RCC 7860 (cell line): ENCODE measurements at places on chromosomes 6 and 20.

- no peak for DNase-seq
These were observed 103.3 kb downstream of the ARHGAP18 start for GRCh38 chr6:129606664-129607063.

- no peak for DNase-seq
These were observed 130.8 kb downstream of the SYCP2 start for GRCh38 chr20:59802471-59803221.

DNA sequence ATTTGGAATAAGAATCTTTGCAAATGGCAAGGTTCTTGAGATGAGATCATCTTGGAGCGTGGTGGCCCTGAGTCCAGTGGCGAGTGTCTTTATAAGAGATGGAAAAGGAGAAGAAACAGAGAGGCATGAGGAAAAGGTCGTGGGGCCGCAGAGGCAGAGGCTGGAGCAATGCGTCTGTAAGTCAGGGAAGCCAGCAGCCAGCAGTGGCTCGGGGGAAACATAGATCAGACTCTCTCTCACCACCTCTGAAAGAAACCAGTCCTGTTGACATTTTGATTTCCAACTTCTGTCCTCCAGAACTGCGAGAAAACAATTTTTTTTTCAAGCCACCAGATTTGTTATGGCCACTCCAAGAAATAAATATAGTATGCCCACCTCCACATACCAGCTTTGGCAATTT, 226.6 kb downstream of the TFAP2C start:
- no peak for DNase-seq

DNA sequence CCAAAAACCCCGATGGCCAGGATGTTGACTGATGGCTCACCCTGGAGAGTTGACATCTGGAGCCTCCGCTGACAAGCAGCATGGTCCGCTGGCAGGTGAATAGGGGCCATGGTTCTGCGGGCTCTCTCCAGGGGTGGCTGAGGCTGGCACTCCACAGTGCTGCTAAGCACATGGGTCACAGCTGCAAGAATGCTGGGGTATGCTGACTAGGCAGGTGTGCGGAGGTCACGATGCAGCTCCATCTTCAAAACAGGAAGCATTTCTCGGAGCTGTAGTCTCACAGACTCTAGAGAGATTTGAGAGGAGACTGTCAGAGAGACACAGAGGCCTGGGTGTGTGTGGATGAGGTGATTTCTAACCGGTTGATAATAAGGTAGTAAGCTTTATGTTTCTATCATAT, 341.6 kb downstream of the NRN1 start:
- DNase-seq, result no peak

GRCh38 chr6:30828027-30828962, 56.0 kb upstream of the DDR1 start:
- DNase-seq, result peak; percentile 56

GRCh38 chr6:32968867-32969684, 682 bp downstream of the BRD2 start:
- DNase-seq, result peak; percentile 43

DNA sequence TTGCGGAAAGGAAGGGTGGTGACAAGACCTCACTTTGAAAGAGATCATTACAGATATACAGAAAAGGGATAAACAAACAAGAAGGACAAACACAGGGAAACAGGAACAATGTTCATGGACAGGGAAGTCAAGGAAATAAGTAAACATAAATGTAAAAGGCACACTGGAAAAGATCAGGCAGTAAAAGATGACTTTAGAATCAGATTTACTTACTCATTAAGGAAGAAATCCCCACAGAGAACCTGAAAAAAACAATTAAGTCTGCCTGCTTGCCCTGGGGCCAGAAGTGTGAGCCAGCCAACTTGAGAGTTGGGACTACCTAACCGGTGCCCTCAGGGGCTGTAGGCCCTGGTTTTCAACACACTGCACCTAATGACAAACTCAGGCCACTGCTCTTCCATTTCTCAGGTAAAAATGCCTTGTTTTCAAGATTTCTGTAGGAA, 1.7 kb downstream of the APMAP start:
- no peak for DNase-seq

- DNase-seq, result no peak
These were observed 24.6 kb downstream of the DST start for GRCh38 chr6:56618050-56618449.

- no peak for DNase-seq
These were observed 29.9 kb upstream of the TRIM27 start for GRCh38 chr6:28953585-28954258.

DNA sequence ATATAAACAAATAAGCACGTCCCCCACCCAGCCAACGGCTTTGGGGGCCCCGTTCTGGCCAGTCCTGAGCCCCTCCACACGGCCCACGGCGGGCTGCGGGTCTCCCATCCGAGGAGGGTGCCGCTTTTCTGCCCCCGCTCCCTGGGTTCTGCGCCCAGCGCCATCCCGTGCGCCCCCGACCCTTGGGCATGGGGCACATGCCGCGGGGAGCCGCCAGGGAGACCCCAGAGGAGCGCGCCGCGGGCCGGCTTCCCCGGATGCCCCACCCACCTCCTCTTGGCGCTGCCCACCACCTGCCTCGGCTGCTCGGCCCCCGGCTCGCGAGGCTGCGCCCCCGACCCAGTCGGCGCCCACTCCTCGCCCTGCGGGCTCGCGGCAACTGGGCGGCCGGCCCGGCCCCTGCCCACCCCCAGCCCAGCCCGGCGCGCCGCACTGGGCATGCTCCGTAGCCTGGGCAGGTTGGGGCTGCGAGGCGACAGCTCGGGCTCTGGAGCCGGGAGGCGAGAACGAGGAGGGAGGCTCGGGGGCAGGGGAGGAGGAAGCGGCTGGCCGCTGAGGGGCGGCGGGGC, 570 bp upstream of the PLCB4 start:
- DNase-seq, result no peak

DNA sequence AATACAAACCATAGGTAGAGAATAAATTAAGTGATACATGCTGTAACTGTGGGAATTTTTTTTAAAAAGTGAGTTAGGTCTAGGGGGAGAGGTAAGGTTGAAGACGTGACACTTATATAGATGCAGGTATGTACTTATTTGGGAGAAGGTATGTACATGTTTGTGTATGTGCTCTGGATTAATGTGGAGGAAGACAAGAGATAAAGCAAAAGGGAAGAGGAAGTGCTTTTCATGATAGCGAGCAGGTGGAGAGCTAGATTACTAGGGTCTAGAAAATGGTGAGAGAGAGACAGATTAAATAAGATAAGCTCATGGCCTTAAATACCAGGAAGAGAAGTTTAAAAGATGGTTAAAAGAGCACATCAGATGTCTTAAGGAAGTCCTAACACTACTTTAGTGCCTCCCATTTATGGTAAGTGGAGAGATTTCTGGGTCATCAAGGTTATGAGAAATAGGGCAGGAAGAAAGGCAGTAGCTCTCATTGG, 92.5 kb downstream of the MAN1A1 start:
- DNase-seq, result no peak

GRCh38 chr6:125818772-125819260, 28.1 kb downstream of the NCOA7 start:
- DNase-seq, result no peak

- no peak for DNase-seq
These were observed 221.2 kb downstream of the LAMA2 start for GRCh38 chr6:129104131-129104530.

- DNase-seq, result no peak
These were observed 39.3 kb downstream of the HUS1B start for GRCh38 chr6:617456-618100.

DNA sequence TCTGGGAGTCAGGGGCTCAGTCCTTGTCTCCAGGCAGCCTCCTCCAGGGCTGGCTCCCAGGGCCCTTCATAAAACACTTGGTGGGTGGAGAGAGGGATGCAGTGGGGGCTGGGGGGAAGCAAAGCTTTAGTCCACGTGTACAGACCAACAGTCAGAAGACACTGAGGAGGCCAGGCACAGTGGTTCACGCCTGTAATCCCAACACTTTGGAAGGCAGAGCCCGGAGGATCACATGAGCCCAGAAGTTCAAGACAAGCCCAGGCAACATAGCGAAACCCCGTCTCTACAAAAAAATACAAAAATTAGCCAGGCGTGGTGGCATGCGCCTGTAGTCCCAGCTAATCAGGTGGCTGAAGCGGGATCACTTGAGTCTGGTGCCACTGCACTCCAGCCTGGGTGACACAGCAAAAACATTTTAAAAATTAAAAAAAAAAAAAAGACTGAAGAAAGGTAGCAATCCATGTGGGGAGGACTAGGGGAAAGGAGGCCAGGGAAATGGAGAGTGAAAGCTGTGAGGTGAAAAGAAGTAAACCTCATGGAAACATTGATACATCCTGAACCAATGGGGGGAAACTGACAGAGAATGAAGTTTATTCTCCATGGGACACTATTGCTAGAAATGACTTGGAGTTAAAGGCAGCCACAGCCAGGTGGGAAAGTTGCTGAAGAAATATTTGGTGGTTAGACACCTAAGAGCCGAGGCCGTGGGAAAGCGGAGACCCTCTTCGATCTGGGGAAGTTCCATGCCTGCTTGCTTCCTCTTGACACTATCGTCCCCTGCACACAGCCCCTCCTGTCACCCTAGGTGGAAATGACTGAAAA, 35.4 kb downstream of the PIM1 start:
- no peak for DNase-seq

- DNase-seq, result no peak
These were observed 13.5 kb downstream of the BEND3 start for GRCh38 chr6:107101686-107102413.

GRCh38 chr6:143270026-143270425, 180.5 kb downstream of the ADAT2 start:
- peak; percentile 17 for DNase-seq

GRCh38 chr6:122817766-122818165, 28.7 kb downstream of the SMPDL3A start:
- peak; percentile 58 for DNase-seq

DNA sequence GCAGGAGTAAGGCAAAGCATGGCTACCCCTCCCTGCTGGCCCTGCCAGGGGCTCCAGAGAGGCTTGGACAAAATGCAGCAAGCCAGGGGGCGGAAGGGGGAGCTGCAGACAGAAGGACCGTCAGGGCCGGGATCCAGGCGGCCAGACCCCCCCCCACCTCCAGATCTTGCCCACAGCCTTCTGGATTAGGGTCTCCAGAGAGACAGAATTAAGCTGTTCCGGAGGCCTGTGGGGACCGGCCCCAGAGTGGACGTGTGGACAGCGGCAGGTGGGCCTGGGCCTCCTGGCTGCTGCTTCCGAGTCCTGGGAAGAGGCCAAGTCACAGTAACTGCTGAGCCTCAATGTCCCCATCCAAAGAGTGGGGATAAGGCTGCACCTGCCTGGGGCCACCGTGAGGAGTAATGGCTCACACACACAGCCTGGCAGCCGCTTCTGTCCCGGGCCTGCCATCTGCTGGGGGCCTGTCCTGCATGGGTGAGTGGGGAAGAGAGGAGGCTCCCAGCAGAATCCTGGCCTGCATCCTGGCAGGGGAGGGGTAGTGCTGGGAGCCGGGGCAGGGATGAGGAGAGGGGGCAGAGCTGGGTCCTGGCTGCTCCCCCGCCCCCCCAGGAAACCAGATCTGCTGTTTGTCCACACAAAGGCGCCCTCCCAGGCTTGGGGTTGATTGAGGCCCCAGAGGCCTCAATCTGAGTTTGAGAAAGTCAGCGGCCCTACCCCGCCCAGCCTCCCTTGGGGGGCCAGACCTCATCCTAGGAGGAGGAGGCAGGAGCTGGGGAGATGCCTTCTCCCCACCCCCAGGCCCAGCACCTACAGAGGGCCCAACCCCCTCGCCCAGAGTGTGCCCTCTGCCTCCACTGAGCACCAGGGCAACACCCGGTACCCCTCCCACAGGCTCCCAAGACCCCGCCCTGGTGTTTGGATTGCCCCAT, 3.9 kb downstream of the LAMA5 start:
- no peak for DNase-seq

DNA sequence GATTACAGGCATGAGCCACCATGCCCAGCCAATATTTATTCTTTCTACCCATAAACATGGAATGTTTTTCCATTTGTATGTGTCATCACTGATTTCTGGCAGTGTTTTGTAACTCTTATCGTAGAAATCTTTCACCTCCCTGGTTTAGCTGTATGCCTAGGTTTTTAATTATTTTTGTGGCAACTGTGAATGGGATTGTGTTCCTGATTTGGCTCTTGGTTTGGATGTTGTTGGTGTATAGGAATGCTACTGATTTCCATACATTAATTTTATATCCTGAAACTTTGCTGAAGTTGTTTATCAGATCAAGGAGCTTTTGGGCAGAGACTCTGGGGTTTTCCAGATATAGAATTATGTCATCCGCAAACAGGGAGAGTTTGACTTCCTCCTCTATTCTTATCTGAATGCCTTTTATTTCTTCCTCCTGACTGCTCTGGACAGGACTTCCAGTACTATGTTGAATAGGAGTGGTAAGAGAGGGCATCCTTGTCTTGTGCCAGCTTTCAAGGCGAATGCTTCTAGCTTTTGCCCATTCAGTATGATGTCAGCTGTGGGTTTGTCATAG, 198.6 kb downstream of the ZDHHC14 start:
- DNase-seq, result no peak

DNA sequence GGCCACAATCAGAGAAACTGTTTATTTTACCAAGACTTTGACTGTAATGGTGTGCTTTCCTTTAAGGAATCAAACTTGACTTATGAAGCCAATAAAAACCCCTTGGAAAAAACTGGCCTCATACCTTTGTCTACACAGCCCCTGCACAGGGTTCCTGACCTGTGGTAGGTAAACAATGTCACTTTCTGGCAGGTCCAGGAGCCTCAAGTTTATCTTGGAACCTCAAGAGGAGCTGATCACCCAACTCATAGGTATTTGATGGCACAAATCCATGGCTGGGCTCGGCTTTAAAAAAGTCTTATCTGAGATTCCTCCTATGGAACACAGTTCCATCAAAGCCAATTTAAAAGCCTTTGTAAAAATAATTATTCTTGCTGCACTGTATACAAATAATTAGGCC, 61.0 kb downstream of the AGPAT4 start:
- no peak for DNase-seq

- DNase-seq, result no peak
These were observed 54.7 kb downstream of the RAB44 start for GRCh38 chr6:36752187-36752885.

DNA sequence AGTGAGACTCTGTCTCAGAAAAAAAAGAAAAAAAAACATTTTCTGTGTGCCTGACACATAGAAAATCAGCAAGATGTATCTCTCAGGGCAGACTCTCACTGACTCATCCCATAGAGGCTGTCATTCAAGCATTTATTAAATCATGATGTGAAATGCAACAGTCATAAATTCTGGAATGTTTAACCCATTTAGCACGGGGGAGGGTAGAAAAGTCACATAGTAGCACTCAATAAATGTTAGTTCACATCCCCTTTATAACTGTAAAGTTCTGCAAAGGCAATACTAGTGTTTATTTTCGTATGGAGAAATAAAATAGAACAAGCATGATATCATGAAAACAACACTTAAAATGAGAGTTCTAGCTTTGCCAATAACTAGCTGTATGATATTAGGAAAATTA, 15.5 kb upstream of the CARMIL1 start:
- peak; percentile 46 for DNase-seq

DNA sequence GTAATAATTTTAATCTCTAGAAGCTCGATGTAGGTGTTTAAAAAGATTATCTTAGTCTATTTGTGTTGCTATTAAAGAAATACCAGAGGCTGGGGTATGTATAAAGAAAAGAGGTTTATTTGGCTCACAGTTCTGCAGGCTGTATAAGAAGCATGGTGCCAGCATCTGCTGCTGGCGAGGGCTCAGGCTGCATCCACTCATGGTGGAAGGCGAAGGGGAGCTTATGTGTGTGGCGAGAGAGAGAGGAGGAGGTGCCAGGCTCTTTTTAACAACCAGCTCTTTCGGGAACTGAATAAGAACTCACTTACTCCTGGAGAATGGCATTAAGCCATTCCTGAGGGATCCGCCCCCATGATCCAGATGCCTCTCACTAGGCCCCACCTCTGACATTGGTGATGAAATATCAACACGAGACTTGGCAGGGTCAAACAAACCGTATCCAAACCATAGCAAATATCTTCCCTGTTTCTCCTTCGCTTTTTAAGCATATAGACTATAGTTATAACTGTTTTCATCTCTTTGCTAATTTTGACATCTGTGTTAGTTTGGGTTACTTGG, 24.5 kb downstream of the CHMP4B start:
- DNase-seq, result no peak
